ENCODE measurements at places on chromosomes 6 and 20.
A peak's percentile ranks its signal among the peaks of the same experiment; 100 is the strongest.

DNA sequence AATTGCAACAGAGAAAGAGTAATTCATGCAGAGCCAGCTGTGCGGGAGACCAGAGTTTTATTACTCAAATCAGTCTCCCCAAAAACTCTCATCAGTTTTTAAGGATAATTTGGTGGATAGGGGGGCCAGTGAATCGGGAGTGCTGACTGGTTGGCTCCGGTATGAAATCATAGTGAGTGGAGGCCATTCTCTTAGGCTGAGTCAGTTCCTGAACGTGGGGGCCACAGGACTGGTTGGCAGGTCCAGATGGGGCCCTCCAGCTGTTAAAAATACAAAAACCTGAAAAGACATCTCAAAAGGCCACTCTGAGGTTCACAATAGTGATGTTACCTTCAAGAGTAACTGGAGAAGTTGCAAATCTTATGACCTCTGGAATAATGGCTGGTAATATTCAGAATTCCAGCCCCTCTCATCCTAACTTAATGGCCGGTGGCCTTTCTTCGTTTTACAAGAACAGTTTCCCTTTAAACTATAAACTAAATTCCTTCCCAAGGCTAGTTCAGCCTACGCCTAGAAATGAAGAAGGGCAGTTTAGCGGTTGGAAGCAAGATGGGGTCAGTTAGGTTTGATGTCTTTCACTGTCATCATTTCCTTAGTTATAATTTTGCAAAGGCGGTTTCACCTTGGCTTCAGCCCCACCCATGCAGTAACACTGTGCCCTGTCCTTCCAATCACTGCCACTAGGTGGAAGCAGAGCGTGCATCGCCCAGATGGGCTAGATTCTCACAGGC is 6.8 kb upstream of the MICA start:
- DNase-seq: peak; percentile 62

DNA sequence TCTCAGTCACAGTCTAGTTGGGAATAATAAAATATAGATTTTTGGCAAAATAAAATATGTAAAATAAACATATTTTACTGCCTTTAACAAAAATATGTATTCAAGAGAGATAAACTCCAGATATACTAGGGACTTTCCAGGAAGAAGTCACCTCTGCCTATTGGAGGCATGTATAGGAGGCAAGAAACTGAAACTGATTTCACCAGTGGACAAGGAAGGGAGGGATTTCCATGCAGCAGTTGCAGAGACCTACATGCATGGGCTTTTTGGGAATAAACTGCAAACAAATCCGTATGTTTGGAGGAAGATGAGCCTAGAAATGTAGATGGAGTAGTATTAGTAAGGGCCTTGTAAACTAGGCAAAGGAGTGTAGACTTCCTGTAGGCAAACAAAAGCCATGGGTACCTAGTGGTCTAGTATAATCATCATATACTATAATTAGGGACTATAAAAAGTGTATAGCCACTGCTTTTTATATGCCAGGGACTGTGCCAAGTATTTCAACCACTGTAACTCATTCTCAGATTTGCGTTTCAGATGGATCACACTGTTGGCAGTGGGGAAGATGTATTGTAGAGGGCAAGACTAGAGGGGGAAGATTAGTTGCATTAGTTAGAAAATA is 38.9 kb downstream of the CD109 start:
- no peak for DNase-seq

GRCh38 chr6:41464481-41464880 is 81.7 kb upstream of the FOXP4 start:
- peak; percentile 37 for DNase-seq

- DNase-seq: peak; percentile 68
Observed at GRCh38 chr6:134029495-134030455, 22.6 kb downstream of the SLC2A12 start.

DNA sequence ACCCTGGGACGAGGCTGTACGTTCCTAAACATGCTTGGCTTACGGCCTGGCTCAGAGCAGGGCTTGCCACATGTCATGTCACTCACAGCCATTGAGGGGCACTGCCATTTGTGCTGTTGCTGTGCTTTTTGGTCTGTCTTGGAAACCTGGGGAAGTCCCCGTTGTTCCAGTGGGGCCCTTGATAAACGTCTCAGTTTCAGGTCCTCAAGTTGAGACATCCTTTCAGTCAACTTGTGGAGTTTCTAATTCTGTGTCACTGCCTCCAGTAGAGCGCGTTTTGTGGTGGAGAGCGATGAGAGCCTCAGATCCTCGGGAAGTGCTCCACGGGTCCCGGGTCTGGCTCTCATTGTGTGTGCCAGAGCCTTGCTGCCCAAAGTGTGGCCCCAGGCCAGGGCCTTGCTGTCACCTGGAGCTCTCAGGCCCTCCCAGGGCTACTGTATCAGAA is 43.0 kb upstream of the CCR6 start:
- no peak for DNase-seq

DNA sequence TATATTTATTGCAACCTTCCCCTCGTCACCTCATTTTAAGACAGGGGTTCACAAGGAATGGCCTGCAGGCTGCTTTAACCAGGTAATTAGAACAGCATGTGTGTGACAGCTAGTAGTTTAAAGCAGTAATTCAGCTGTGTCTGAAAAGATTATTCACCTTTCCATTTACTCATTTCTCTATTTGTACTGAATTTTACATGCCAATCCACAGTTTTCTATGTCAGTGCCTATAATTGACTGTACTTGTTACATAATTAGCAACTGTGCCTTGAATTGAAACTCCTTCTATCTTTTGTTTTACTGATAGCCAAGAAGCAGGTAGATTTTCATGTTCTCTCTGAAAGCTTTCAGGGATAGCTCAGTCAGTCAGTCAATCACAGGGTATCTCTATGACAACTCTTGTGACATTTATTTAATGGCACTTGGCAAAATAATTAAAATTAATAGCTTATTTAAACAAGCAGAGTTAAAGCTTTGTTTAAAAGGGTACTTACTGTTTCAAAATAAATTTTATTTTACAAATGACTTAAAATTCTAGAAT is 214.0 kb downstream of the ZFAND3 start:
- DNase-seq: no peak

DNA sequence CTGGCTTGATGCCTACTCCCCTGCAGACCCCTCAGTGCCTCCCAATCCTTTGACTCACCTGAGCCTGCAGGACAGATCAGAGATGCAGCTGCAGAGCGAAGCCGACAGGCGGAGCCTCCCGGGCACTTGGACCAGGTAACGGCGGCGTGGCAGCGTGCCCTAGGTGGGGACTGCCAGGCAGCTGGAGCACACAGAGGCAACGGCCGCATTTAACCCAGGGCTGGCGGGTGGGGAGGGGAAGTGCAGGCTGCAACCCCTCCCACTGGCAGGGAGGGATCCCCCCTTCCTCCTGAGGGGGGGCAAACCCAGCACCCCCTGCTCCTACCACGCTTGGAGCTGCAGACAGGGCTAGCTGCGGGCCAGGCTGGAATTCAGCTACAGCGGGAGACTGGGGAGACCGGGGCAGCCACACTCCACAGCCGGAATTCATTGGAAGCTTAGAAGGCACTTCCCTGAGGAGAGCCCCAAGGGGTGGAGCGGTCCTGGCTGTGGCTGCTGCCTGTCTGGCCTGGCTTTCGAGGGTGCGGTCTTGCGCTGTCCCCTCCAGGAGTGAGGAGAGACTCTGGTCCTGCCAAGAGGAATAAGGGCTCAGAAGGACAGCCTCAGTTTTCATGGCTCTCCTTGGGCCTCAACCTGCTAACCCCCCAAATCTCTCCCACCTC is at the start of gene MATN4:
Gene MATN4, minus strand, starts transcription at position 183 of the 662 bp plus-strand sequence. CDS start 2,717 bp downstream, outside the sequence.
- no peak for DNase-seq

DNA sequence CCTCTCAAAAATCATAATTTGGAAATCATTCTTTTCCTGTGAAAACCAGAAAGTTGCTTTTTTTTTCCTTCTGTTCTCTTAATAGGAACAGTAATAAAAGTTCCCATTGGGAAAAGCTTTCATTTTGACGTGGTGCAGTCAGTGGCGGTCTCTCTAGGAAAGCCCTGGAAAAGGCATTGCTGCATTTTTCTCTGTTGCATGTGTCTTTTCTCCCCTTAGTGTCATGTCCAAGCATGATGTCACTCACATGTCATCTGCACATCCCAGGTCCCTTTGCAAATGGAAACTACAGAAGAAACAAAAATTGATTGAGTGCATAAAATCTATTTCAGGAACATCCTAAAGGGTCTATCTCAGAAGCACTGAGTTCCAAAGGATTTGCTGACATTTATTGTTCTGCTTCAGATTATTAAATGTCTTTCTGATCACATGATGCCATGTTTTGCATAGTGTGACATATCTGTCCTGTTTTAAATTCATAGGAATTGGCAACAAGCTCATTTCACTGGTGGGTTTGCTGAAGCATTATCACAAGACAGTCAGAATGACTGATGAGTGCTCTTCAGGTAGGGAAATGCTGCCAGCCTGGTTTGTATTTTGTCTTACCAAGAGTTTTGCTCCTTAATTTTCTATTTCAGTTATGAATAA is 208.7 kb downstream of the SOX4 start:
- no peak for DNase-seq

- no peak for DNase-seq
Observed at GRCh38 chr6:105346052-105346451, 56.8 kb downstream of the PREP start.

DNA sequence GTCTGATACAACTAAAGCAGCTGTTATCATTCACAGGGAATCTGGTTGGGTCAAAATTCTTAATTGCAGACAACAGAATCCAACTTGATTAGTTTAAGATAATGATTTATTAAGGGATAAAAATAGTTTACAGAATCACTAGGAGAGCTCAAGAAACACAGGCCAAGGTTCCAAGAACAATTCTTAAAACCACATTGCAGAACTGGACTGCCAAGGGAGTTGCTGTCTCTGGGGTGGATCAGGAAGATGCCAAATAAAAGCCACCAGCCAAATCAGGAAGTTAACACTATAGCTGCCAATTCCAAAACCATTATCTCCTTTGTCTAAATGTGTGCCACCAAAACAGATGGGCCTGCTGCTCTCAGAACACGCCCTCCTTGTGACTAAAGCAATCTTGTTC is 53.7 kb downstream of the NUDT3 start:
- no peak for DNase-seq

GRCh38 chr6:151103266-151103665 is 136.5 kb upstream of the AKAP12 start:
- no peak for DNase-seq

DNA sequence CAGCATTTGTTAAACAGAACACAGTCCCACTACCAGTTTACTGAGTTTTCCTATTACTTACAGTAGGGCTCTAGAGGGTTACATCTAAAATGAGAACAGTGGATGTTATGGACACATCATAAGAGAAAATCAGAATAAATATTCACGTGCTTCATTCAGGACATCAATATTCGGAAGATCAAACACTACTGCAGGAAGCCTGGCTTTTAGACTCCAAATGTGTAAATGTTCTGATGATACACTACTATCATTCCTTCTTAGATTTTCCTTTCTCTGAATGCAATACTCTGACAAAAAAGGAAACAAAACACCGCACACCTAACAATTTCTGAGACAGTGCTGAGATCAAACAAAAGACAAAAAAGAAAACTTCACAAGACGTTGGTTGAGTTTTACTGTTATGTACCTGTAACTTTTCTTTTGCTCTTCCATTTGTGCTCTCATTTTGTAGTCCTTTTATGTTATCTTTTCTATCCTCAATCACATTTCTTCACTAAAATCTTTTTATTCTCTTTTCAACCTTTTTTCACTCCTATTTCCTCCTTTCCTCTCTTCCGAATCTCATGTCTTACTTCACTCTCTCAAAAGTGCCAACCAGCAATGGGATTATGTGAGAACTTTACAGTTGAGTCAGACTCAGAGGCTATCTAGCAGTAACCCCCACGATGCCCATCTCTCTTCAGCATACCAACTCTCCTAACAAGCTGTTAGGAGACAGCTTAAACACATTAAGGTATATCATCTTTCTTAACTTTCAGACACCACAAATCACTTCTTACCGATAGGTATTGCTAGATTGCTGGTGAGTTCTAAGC is 1.7 kb downstream of the FAM184A start:
- DNase-seq: no peak

- DNase-seq: no peak
Observed at GRCh38 chr6:147820520-147820919, 312.0 kb downstream of the SAMD5 start.
